RWPE1 (cell line): ENCODE measurements at places on chromosomes 6 and 20.
A peak's percentile ranks its signal among the peaks of the same experiment; 100 is the strongest.

- no peak for DNase-seq
Observed at GRCh38 chr20:38001981-38002380, 31.3 kb downstream of the TTI1 start.

GRCh38 chr6:40222354-40222753, 288.1 kb upstream of the MOCS1 start:
- no peak for DNase-seq

DNA sequence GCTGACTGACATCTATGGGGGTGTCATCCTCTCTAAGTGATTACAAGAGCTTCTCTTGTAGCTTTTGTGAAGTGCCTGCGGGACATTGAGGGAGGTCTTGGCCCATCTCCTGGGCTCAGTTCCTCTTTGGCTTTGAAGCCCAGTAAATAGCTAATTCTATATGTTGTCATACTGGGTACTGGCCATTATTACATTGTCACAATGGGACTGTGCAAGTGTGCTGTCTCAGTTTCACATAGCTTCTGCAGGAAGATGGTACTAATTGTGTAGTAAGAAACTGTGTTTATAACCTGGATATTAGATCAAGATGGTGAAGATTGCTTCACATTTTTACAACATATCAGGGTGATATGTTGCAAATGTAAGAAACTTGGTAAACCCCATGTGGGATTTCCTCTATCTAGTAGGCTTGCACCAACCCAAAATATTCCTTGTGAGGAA, 19.9 kb downstream of the SPINT3 start:
- DNase-seq, result no peak

DNA sequence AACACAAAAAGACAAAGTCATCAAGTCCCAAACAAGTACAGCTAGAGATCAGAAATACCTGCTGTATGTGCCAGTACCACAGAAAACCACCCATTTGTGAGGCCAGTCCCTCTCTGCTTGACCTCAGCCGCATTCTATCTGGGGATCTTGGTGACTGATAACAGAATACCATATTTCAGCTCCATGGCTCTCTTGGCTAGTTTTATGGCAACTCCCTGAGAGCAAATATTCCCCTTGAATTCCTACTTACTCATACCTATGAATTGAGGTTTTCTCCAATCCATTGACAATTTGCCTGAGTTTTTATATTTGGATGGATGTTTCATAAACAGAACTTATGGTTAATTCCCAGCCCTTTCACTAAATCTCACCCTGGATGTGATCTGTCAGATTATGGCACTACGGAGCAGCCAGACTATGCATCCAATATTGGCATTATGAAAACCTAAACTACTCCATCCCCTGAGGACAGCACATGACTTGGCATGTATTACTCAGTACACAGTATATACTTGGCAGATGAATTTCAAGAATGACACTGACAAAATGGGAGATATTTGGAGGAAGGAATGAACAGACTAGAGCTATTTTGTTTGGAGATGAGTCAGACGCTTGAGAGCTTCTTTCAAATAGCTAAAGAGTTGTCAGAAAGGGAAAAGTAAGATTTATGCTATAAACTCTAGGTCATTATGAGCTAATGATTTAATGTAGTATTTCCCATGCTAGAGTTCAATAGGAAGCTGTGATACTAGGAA, 95.7 kb downstream of the PRDM1 start:
- peak; percentile 38 for DNase-seq

GRCh38 chr20:55174635-55175034, 699.2 kb downstream of the DOK5 start:
- no peak for DNase-seq

DNA sequence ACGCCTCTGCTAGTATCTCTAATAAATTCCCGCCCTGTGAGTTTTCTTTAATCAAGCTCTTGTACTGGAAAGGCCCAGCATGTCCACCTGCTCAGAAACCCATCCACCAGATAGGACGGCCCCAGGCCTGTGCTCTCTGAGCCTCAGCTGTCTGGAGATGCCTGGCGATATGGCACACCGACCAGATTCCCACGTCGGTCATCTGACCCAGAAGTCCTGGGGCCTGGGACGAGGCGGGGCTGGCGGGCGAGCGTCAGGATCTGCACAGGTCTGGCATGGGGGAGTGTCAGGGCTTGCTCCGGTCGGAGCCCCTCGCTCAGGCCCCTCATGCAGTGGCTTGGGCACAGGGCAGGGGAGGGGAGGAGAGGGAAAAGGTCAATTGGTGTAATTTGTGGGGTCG, 10.2 kb downstream of the RNASET2 start:
- DNase-seq, result no peak

DNA sequence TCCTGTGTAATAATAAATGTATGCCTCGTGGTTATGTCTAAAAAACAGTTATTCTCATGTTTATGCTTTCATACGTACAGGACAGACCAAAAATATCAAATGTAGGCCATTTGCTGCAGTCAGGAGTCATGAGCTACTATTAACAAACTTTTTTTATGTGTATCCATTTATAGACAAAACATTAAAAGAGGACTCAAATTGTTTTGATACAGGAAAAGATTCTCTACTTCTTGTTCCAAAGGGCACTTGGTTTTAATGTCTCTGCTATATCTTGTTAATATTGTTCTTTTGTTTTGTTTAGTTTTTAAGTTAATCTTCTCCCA, 155.2 kb downstream of the ZDHHC14 start:
- no peak for DNase-seq

DNA sequence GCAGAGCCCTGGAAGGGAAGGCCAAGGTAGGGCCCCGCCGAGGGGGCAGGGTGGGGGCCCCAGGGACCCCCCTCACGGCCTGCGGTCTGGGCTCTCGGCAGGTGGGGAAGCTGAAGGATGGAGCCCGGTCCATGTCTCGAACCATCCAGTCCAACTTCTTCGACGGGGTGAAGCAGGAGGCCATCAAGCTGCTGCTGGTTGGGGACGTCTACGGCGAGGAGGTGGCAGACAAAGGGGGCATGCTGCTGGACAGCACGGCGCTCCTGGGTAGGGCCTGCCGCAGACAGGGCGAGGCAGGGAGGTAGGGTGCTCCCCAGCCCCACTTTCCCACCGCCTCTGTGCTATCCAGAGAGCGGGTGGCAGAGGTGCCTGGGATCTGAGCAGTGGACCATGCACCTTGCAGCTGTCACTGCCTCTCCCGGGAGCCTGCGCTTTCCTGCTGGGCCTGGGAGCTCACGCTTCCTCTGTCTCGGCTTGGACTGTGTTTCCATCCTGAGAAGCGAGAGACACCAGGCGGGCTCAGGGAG, 83.1 kb downstream of the SYNJ2 start:
- DNase-seq, result no peak

- DNase-seq, result no peak
Observed at GRCh38 chr6:88145298-88145963, 20.7 kb downstream of the CNR1 start.

- DNase-seq, result no peak
Observed at GRCh38 chr6:90859612-90860011, 272.7 kb upstream of the MAP3K7 start.

DNA sequence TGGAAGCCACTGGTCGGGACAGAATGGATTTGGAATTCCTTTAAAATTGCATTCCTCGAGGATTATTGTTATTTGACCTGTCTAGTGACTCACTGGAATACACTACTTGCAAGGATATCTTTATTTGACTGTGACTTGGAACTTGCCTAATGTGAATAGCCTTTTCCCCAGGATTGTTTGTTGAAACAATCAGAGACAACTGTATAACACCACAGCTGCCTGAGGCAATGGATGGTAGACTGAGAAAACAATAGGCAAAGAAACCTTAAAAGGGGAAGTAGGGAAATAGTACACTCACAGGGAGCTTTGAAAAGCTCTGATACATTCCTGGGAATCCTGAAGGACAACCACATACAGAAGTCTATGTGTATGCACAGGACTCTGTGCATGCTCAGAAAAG, 465.3 kb downstream of the BMP2 start:
- no peak for DNase-seq

DNA sequence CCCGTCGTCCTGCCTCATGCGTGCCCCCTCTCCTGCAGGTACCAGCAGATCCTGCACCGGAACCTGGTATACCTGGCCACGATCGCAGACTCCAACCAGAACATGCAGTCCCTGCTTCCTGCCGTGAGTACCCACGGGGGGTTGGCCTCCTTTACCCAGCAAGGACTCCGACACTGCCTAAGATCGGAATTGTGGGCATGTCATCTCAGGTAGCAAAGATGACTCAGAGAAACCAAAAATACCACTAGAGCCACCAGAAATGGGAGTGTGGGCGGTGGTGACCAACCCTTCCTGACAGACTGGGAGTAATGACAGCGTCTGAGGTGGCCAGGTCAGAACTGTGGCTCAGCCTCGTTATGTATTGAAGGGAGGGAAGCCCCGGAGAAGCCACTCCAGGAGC, 16.3 kb downstream of the SS18L1 start:
- peak; percentile 97 for DNase-seq

- DNase-seq, result no peak
Observed at GRCh38 chr6:53579338-53579737, 34.4 kb upstream of the GCLC start.

GRCh38 chr6:103820148-103820547, 1039.6 kb downstream of the HACE1 start:
- DNase-seq, result no peak

DNA sequence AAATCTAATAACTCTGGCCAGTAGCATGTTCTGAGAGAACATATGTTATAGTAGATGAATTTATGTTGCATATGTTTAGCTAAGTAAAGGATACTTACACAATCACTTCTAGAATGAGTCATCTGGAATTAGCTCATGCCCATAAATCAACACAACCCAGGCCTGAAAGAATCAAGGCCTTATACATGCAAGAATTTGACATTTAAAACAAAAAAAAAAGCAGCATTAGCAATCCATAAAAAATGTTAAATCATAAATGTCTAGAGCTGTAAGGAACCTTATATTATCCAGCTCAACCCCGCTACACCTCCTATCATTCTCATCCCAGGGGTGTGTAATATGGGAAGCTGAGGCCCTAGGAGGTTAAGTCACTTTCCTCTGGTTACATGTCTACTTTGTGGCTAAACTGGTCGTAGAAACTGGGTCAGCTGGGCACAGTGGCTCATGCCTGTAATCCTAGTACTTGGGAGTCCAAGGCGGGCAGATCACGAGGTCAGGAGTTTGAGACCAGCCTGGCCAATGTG, 105.2 kb upstream of the CARMIL1 start:
- peak; percentile 89 for DNase-seq

GRCh38 chr6:83055366-83055964, 10.2 kb downstream of the UBE3D start:
- DNase-seq, result peak; percentile 80

- no peak for DNase-seq
Observed at GRCh38 chr6:159718634-159719033, 8.7 kb upstream of the WTAP start.

GRCh38 chr6:10690651-10691445, 3.6 kb downstream of the C6orf52 start:
- DNase-seq, result no peak

DNA sequence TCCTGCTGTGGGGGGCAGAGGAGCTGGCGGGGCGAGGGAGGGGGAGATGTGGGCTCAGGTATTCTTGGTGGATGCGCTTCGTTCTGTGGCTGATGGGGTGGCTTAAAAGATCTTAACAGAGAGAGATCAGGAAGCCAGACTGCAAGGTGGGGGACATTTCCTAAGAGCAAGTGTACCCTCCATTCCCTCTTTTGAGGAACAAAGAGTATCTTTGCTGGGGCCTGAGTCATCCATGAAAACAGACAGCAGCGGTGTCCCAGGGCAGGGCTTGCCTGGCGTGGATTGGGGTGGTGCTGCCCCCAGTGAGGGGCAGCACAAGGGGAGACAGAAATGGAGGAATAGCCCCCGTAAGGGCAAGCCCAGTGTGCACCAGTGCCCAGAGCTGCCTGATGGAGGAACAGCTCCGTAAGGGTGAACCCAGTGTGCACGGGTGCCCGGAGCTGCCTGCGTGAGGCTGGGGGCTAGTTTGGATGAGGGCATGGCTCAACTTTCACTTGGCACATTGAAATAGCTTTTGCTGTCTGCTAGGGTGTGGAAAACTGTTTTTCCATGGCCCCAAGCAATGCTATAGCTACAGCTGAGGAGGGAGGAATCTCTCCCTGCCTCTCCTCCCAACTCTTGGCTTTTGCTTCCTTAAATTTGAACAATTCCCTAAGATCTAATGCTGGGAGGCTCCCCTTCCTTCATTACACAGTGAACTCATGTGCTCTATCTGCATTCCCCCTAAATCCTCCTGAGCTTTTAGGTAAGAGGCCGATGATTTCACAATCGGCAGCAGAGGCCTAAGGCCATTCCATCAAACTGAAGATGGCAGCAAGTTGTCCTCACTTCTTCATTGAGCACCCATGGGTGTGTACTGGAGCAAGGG, 12.9 kb downstream of the MAPK13 start:
- DNase-seq, result no peak

GRCh38 chr20:37228082-37228481, 33.5 kb downstream of the GHRH start:
- no peak for DNase-seq

DNA sequence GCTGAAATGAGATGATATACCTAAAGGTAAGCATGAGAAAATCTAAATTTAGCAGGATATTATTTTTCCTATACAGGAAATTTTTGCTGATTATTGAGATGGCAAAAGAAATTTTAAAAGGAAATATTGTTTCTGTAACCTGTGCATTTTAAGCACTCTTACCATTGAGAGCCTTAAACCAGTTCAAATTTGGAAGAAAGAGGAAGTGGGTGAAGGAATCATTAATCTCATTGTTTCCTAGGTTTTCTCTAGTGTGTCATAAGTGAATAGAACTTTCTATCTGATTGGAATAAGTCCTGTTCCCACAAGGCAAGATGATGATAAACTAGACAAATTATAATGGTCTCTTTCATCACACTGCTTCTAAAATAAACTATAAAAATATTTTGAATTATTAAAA, 22.4 kb upstream of the FKBP1C start:
- no peak for DNase-seq

GRCh38 chr6:133632206-133632605, 256.7 kb upstream of the TCF21 start:
- DNase-seq, result no peak

GRCh38 chr6:18121580-18122127, 823 bp downstream of the NHLRC1 start:
- no peak for DNase-seq

DNA sequence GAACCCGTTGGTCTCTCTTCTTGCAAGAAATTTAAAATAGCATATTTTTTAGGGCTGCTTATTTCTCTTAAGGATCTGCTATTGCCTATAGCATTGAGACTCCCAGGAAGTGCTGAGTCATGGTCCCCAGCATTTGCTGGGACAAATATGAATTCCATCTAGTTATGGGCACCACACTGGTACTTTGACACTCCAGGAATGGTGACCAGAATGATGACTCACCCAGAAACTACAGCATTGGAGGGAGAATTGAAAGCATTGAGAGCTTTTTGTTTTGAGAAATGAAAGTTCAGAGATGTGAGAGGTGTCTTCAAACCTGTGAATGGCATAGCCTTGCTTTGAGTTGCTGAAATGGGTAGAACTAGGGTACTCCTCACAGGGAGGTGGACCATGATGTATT, 699.7 kb downstream of the DHX35 start:
- no peak for DNase-seq

DNA sequence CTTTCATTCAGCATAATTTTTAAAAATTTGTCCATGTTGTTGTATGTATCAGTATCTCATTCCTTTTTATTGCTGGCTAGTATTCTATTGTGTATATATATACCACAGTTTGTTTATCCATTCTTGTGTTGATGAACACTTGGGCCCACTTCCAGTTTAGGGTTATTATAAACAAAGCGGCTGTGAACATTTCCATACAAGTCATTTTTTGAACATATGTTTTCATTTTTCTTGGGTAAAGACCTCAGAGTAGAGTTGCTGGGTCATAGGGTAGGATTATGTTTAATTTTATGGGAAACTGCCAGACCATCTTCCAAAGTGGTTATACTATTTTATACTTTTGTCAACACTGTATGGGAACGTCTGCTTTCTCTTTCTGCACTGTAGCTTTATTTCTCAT, 55.3 kb downstream of the RBM24 start:
- no peak for DNase-seq
